ENCODE measurements at places on chromosomes 12 and 14.

- no peak for DNase-seq
These were observed 11.2 kb downstream of the OSBPL8 start for GRCh38 chr12:76548222-76548837.

DNA sequence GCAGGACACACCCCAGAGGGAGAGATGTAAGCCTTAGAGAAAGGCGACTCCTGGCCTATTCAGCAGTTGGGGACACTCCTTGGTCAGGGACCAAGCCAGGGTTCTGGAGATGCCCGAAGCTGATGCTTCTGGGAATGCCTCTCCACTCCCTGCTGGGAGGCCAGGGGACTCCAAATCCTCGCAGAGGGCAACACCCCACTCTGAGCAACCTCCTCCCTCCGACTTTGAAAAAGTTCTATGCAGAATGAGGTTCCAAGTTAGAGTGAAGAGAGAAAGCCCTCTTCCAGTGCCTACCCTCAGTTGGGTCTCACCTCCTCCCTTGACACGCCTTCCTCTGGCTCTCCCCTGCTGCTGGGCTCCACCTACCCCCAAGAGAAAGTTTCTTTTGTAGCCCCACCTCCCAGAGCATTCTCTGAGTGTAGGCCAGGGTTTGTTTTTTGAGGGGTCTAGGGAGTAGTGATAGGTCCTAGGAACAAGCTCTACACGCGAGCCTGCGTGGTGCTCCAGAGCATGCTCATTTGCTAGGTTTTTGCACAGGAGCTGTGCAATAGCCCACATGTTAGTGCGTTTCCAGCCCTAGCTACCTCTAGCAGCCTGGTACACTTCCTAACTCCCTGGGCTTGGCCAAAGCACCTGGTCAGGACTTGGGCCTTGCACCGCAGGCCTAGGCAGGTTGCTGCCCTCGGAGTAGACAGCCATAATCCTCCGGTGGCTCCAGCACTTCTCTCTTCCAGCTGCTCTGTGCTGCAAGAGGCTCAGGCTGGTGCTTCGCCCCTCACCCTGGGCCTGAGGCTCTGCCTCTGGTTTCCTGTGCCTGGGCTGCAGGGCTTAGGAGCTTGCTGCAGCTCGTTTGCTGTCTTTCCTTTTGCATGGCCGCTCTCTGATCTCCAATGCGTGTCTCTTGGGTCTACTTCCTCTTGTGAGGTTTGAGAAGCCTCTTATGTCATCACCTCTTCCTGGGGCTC, 590 bp upstream of the CEBPE start:
- DNase-seq, result no peak

- no peak for DNase-seq
These were observed 438.9 kb downstream of the ADAMTS20 start for GRCh38 chr12:43113135-43113534.

DNA sequence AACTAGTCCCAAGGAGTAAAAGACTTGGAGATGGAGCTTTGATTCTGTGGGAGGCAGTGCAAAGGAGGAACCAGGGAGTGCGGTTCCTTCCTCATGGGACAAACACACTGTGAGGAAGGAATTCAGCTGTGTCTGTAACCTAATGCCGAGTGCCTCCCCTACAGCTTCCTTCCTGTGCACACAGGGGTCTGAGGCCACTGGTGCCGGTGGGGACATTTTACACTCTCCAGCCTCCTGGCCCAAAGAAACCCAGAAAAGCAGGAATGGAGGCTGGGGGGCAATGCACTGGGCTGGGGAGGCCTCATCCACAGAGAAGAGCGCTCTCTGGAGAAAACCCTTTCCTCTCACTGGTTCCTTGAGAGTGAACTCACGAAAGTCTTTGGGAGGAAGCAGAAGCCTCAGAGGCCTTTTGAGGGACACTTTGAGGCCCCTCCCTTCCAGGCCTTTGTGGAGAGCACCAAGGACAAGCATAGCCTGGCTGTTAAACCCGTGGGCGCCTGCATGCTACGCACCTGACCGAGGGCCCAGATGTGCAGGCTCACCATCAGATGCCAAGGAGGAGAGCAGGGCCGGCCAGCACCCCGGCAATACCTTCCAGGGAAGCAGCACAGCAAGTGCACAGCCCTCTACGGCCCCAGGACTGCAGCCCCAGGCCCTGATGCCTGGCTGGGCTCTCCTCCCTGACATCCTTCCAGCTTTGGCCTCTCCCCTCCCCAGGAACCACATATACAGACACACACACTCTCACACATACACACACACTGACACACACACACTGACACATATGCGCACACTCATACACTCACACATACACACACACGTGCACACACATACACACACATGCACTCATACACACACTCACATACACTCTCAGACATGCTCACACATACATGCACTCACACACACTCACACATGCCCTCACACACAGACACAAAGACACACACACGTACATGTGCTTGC, 52.0 kb downstream of the NFKBIA start:
- no peak for DNase-seq

DNA sequence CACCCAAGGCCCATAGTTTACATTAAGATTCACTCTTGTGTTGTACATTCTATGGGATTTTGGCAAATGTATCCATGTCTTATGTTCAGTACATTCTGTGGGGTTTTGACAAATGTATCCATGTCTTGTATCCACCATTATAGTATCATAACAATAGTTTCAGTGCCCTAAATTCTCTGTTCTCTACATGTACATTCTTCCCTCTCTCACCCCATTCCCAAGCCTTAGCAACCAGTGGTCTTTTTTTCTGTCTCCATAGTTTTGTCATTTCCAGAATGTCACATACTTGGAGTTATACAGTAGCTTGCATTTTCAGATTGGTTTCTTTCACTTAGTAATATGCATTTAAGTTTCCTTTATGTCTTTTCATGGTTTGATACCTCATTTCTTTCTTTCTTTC, 6.7 kb downstream of the TOGARAM1 start:
- no peak for DNase-seq

DNA sequence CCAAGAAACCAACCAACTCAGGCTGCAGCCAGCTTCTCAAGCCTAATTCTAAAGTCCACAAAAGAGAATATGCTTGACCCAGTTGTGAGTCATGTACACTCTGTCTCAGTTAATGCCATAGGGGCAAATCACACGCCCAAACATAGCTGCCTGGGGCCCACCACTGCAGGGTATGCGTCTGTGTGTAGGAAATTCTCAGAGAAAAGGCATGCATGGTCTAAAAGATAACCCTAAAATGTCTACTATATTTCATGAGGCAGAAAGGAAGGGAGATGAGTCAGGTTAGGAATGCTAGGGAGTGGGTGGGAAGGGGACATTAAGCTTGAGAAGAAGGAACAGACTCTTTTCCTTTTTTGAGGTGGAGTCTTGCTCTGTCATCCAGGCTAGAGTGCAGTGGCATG, 22.3 kb upstream of the SPTLC2 start:
- no peak for DNase-seq

DNA sequence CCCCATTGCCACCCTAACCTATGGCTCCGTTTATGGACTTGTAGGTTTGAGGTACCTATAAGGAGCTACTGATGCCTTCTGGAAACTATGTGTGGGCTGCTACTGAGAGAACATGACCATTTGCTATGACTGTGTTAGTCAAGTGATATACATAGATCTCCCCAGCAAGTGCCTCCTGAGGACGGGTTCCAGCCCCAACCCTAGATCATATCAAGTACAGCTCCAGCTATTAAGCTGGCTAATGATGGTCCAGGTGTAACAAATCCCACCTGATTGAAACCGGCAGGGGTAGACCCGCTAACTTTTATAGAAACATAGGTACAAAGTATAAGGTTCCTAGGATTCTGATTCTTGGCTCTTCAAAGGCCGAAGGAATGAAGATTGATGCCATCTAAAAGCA, 23.7 kb downstream of the NINJ2 start:
- DNase-seq, result no peak

DNA sequence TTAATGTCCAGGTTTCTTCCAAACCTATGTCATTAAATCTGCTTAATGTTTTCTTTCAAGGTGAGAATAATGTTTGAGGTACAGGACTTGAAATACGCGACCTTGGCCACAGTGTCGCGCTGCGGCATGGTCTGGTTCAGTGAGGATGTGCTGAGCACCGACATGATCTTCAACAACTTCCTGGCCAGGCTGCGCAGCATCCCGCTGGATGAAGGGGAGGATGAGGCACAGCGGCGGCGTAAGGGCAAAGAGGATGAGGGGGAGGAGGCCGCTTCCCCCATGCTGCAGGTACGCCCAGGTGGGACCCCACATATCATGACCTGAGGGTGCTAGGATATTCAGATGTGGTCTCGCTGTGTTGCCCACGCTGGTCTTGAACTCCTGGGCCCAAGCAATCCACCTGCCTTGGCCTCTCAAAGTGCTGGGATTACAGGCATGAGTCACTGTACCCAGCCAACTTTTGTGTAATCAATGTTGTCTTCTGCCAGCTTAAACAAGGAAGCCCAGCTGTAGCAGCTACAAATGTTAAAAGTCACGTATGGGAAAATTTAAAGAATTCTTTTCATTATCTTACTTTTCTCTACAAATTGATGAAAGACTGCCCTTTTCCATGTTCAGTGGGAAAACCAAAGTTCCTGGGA, 50.8 kb downstream of the DYNC1H1 start:
- DNase-seq, result no peak

DNA sequence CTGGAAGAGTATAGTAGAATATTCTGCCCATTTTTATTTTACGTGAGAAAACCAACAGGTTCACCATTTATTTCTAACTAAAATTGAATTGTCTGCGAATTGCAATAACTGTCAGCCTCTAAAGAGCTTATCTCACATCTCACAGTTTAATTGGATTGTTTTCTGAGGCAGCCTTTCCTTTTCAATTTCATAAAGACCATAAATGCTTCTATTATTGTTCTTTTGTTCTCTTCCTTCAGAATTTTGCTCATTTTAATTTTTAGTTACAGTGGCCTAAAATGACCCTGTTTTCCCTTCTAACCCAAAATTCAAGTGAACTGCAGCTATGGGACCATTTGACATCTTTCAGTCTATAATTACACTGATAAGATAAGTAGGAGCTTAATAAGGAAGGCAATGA, 147.6 kb downstream of the KLHL28 start:
- DNase-seq, result no peak

GRCh38 chr14:20848955-20849570, 42.1 kb upstream of the RNASE3 start:
- no peak for DNase-seq

- DNase-seq, result no peak
These were observed 13.6 kb upstream of the FOXN3 start for GRCh38 chr14:89430391-89431236.

DNA sequence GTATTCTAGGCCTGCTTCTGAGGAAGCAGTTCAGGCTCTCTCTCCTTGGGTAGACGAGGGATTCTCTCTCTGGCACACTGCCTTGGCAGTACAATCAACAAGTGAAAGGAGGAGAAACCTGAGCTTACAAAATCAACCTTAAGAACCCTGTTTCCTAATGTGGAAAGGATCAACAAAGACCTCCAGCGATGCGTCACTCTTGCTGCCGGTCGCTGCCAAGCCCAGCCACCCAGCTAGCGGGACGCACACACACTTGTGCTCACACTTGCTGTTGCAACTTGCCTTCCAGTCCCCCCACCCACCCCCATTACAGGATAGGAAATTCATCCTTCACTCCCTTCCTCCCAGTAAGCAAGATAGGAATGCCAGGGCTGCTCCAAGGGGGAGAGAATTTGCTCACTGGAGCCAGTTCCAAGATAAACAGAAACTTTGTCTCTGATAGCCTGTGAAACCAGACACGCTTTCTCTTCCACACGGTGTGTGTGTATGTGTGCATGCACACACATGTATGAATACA, 144.3 kb downstream of the BCL11B start:
- no peak for DNase-seq

- DNase-seq, result no peak
These were observed 17.4 kb downstream of the PYGL start for GRCh38 chr14:50926851-50927386.

GRCh38 chr14:50594577-50595316, 34.8 kb downstream of the ATL1 start:
- DNase-seq, result no peak

DNA sequence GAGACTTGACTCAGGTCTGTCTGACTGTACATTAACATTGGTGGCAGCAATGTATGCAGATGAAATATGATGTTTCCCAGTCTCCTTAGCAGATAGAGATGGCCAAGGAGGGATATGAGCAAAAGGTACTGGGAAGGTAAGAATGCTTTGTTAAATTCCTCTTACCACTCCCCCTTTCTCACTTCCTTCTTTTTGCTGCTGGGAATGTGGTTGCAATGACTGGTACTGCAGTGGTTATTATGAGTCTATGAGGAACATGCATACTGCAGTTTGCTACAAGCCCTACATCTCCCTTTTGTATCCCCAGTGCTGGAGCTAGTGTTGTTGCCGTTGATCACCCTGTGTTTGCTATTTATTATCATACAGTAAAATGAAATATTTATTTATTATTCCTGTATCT, 35.9 kb downstream of the ALDH1L2 start:
- DNase-seq, result no peak

GRCh38 chr12:93938317-93938716, 210.1 kb upstream of the PLXNC1 start:
- no peak for DNase-seq

DNA sequence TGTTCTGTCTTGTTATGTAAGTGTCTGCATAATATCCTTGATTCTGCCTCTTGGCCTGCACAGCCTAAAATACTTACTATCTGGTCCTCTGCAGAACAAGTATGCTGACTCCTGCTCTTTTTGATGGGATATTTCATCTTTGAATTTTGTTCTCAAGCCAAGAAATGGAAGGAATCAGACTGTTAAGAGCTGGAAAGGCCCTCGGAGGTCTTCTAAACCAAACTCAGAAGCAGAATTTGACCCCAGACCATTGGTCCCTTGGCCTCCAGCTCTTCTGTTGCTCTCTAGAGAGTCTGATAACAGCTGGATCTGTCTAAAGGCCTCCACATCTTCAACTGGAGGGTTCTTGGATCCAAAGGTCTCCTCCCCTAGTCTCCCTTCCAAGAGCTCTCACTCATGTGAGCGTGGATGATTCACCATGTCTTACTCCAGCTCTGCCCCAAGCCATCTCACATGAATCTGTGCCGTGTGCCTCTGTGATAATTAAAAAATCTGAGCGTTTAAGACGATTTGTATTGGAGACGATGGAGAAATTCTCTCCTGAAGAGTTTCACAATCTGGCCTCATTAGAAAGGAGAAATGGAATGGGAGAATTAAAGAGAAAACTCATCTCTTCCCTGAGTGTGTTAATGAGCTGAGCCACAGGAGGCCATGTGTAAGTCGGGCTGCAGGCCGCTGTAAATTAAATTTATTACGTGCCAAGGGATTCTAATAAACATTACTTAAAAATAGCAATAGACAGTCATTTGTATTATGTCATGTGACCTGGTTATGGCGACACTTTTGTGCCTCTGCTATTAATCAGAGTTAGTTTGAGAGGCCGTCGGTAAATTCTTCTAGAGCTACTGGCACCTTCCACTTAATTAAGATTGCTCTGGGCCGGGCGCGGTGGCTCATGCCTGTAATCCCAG, 15.4 kb upstream of the PRIMA1 start:
- no peak for DNase-seq

DNA sequence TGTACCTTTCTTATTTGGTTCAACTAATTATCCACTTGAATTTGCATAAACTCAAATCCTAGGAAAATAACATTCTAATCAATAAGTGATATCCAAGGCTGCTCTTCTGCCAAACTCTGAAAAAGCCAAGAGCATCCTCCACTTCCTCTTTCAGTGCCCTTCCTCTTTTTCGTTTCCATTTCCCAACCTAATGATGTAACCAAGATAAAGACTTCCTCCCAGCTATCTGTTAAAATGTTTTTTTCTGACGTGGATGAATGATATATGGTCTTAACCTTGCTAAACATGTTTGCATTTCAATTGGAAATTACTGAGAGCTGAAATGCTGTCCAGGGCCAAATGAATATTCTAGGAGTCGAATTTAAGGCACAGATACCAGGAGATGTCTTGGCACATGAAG, 459.5 kb upstream of the PDE3A start:
- no peak for DNase-seq

- DNase-seq, result no peak
These were observed 72.3 kb upstream of the STXBP6 start for GRCh38 chr14:25122211-25122610.
